ENCODE measurements at places on chromosomes 3 and 15.

- no peak for DNase-seq
Measured at GRCh38 chr3:99639579-99639978, 1.2 kb downstream of the COL8A1 start.

DNA sequence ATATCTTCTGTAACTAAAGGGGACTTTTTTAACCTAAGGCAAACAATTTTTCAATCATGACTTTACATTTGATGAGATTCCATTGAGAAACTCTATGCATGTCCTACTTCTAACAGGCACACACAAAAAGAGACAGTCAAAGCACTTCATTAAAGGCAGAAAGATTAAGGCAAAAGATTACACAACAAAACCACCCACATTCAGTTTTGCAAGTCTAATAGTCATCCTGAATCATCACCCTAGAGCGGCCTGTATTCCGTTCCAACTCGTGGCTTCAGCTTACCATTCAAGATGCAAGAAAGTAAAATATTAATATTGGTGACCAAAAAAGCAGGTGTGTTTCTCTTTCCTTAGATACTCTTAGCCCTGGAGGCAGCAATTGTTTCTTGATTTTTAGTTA, 205.9 kb downstream of the P3H2 start:
- peak; percentile 98 for DNase-seq

DNA sequence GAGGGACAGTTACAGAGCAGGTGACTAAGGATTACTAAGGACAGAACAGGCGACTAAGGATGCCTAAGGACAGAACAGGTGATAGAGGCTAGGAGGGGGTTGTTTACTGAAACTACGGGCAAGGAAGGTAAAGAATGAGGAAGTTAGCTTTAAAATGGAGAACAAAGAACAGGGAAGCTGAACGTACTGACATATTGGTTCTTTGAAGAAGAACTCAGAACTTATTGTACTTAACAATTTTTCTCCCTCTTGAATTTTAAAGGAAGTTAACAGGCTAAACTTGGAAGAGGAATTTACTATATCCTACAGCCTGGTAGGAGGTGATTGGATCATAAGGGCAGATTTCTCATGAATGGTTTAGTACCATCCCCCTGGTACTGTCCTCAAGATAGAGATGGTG, 290.2 kb downstream of the SHQ1 start:
- DNase-seq, result no peak

GRCh38 chr3:23575697-23576096, 230.1 kb upstream of the UBE2E1 start:
- peak; percentile 70 for DNase-seq
